ENCODE measurements at places on chromosomes 13 and 19. TPM values are rescaled to one million over a fixed set of nuclear protein-coding genes. Genes with fewer than 3 reads are reported as not detected.

DNA sequence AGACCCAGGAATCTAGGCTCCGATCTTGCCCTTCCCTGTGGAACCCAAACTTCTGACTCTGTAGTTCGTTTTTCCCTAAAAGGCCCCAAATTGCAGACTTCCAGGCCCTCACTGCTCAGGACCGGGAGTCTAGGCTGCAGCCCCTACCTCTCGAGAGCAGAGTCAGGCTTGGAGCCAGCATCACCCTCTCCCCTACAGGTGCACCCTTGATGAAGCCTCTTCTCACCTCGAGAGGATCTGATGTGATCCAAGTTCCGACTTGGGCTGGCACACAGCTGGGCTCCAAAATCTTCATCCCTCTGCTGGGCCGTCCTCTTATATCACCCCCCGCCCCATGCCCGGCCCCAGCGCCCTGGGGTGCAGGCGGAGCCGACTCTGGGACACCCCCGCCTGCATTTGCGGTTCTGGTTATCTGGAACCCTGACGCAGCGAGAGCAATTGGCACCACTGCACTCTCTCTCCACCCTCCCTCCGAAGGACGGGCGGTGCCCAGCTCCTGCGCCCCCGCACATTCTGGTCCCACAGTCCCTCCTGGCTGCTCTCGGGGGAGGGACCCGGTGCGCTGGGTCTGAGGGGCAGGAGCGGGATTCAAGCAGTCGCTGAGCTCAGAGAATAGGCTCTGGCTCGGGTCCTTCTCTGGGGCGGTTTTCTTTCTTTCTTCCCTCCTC, at the start of gene KLK7:
Gene KLK7 (minus strand): TSS at position 293 of the 668 bp plus-strand sequence. CDS start 1,518 bp downstream, outside the sequence.
- DNase-seq = no peak

- no peak for DNase-seq
These were observed 1711.8 kb downstream of the EFNB2 start for GRCh38 chr13:104823709-104824108.

DNA sequence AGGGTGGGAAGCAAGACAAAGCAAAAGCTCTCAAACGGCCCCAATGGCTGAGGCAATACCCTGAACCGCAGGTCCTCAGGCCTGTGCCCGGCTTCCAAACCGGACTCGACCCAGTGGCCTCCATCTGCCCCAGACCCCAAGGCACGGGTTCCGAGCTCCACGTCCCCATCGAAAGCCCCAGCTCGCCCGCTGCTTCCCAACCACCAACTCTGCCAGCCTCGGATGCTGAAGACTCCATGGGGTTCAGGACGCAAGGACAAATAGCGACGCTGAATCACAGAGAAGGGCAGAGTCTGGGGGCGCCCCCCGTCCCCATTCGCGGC, 559 bp downstream of the POLR2E start:
- DNase-seq = no peak

GRCh38 chr19:6164906-6165531, 29.6 kb downstream of the ACSBG2 start:
- no peak for DNase-seq

GRCh38 chr19:16365300-16365996, 40.8 kb downstream of the KLF2 start:
- no peak for DNase-seq

GRCh38 chr13:107258599-107259187, 690.8 kb upstream of the ARGLU1 start:
- DNase-seq = no peak

DNA sequence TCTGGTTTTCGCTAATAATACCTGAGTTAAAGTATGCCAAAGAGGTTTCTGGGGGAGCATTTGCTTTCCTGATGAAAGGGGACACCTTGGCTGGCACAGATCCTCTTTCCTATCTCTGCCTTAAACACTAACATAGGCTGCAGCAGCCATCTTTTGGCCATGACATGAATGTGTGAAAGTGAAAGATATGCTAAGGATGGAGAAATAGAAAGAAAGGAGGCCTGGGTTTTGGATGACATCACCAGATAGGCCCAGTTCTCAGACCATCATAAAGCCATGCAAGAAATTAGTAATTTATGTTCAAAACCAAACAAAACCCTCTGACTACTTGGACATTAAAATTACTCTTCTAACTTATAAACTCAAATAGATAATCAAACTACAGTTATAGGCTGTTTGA, 279.7 kb downstream of the COG6 start:
- no peak for DNase-seq

GRCh38 chr19:14139944-14140343, 3.6 kb upstream of the ASF1B start:
- DNase-seq = no peak

The SIGLEC10 gene
- total RNA-seq = not detected

The CLDN10 gene
- 20.7 TPM for total RNA-seq

The GARIN5B gene
- total RNA-seq = 0.15 TPM
